Nasal cavity respiratory epithelium epithelial cell of viscerocranial mucosa (primary cell): ENCODE measurements at places on chromosomes 6 and 20. TPM values are rescaled to one million over a fixed set of nuclear protein-coding genes. Genes with fewer than 3 reads are reported as not detected.

The TCF15 gene
- total RNA-seq, result not detected in 2 replicates

The CTAGE9 gene
- not detected in 2 replicates for total RNA-seq

The FOXF2 gene
- 0.68 TPM in 1 of 2 replicates, not detected in the other for total RNA-seq

The SIRPB2 gene
- total RNA-seq, result under 0.01 and 0.21 TPM in 2 replicates

The SSTR4 gene
- total RNA-seq, result not detected in 2 replicates

The MOXD1 gene
- 0.07 and 0.34 TPM in 2 replicates for total RNA-seq

The TINAG gene
- not detected in 2 replicates for total RNA-seq

The KIFC1 gene
- 0.21 and 0.68 TPM in 2 replicates for total RNA-seq

The BPIFB1 gene
- 3.3 TPM in 1 of 2 replicates, not detected in the other for total RNA-seq

The MAS1 gene
- not detected in 2 replicates for total RNA-seq

The RIMS1 gene
- total RNA-seq, result 0.21 TPM in 1 of 2 replicates, not detected in the other

The MCCD1 gene
- not detected in 2 replicates for total RNA-seq

The GRIK2 gene
- total RNA-seq, result 0.21 and 0.34 TPM in 2 replicates

The FBXO30 gene
- total RNA-seq, result 17.8 and 22.7 TPM in 2 replicates

The FAM184A gene
- total RNA-seq, result 0.07 and 0.34 TPM in 2 replicates

The CST11 gene
- not detected in 2 replicates for total RNA-seq

The KCNK16 gene
- not detected in 2 replicates for total RNA-seq
